Panc1 (cell line): ENCODE measurements at places on chromosomes 11 and 22.

- no peak for DNase-seq
Observed at GRCh38 chr11:35173011-35173511, 34.1 kb downstream of the CD44 start.

DNA sequence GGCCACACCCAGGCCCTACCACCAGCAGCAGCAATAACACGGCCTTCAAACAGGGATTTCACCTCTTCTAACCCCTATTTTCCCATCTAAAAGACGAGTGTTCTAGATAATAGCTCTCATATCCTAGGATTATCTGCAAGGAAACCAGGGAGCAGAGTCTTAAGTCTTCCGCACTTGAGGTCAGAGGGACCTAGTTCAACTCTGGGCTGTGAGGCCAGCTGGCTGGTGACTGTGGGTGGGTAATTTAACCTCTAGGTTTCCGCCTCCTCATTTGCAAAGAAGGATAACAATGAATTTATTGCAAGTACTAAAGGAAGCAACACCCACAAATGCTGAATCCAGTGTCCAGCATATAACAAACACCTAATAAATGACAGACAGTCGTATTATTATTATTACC is 70.1 kb downstream of the LARGE1 start:
- DNase-seq, result no peak

DNA sequence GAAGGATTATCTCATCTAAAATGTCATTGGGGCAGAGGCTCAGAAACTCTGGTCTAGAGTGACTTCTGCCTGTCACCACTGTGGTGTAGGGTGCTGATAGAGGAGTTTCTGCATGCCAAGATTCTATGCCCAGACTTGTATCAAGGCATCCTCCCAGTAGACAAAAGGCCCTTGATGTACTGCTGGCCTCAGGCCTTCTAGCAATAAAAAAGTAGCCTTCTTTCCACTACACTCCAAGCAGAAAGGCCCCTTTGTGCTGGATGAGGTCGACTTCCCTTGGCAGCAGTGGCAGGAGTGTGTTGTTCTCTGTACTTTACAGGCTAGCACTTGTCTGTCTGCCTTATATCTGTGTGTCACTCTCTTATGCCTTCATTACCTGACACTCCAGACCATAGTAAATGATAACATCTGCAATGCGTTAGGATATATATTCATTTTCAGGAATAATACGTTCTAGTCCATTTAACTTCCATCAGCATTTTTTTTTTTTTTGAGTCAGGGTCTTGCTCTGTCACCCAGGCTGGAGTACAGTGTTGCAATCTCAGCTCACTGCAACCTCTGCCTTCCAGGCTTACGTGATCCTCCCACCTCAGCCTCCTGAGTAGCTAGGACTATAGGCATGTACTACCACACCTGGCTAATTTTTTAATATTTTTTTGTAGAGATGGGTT is 49.5 kb upstream of the RRM1 start:
- no peak for DNase-seq

DNA sequence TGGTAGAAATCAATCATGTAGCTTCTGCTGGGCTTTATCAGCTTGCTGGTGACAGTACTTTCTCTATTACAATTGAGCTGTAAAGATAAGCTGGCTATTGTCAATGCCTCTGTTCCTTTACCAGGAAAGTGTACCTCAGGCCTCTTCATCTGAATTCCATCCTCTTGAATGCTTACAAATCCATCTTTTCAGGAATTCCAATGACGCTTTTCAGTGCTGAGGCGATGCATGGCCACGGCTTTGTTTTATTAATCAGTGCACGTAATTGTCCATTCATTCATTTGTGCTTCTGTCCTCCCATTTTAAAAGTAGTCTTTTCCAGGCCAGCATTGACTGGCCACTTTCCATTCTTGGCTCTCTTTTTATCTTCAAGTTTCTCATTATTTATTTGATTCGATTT is 202.0 kb downstream of the PGR start:
- DNase-seq, result no peak
